A172 (cell line): ENCODE measurements at places on chromosomes 16 and 17. TPM values are rescaled to one million over a fixed set of nuclear protein-coding genes. Genes with fewer than 3 reads are reported as not detected.

DNA sequence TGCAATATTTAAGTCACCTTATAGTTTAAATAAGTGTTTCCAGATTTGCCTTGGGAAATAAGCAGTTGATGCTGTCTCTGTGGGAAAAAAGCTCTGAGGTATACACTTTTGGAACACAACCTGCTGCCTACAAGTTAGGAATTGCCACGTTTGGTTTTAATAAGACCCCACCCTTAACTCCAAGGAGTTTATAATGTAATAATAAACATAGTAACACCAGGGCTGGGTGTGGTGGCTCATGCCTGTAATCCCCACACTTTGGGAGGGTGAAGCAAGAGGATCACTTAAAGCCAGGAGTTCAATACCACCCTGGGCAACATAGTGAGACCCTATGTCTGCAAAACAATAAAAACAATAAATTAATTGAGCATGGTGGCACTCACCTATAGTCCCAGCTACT lies 15.9 kb upstream of the SMG1 start:
- DNase-seq = no peak

- no peak for DNase-seq
These were observed 51.2 kb upstream of the CHMP6 start for GRCh38 chr17:80940171-80941123.

The ABCA6 gene
- 0.34 TPM in 1 of 2 replicates, not detected in the other for total RNA-seq

The SMIM36 gene
- total RNA-seq = not detected in 2 replicates
